Upper lobe of right lung (tissue), 1 donor: ENCODE measurements at places on chromosomes 13 and 19. TPM values are rescaled to one million over a fixed set of nuclear protein-coding genes. Genes with fewer than 3 reads are reported as not detected.

DNA sequence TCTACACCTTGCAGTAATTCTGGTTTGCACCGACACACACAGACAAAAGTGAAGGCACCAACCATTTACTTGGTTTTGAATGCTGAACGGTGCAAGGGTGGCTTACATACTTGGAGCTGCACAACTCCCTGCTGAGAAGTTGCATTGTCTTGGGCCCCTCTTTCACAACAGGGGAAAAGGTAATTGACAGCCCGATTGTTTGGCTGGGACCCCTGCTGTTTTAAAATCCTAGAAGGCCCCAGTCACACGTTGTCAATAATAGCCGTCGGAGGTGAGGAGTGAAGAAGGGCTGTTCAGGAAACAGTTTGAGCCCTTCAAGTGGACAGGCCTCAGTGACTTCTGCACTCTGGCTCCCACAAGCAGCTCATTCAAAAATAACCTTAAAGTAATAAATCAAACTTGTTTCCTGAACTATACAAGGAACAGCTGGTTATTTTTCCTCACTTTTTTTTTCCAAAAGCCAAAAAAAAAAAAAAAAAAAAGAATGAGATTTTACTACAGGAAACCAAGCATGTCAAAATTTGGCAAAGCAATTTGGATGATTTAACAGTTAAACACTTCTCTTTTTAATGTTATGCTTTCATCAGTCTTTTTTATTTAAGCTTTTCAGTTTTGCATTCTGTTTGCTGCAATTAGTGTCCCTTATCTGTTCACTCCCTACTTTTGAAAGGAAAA, 19.0 kb upstream of the SPRY2 start:
- no peak for DNase-seq
- no peak overlapping the region for H3K4me3 ChIP-seq
- no peaks in the 10 kb centered on the region for H3K36me3 ChIP-seq
- no peak overlapping the region for H3K27ac ChIP-seq
- H3K4me1 ChIP-seq: no peaks in the 10 kb centered on the region

Gene NBEA
- 5.6 TPM for total RNA-seq

Gene MEIS3
- total RNA-seq: 4.3 TPM

Gene USHBP1
- 14.0 TPM for total RNA-seq

DNA sequence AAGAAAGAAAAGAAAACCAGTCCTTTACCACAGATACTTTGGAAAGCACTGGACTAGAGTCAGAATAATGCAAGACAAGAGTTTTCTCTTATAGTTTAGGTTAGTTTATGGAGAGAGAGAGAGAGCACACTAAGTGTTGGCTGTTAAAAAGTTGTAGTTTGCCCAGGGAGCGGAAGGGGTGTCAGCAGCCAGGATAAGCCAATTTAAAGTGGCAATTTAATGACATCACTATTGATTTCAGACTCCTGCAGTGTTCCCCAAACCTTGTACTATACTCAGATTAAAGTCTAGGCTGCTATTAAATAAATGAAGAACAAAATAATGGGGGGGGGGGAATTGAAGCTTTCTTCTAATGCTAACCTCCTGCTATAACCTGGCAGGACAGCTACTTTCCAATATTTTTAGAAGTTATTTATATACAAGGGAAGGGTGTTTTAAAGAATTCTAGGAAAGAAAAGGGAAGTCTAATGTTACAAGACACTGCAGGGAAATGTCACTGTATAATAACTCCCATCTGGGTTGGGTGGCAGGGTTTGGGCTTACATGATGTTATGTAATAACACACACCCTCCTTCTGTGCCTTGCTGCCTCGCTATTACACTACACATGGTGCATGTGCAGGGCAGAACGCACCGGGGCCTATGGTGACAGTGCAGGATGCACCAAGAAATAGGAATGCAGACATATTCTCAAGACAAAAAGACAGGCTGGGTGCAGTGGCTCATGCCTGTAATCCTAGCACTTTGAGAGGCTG, 19.9 kb downstream of the TPT1 start:
- H3K4me3 ChIP-seq: no peak overlapping the region
- no peak overlapping the region for H3K27ac ChIP-seq
- no peak for DNase-seq
- peaks cover 13% of the 10 kb centered on the region for H3K4me1 ChIP-seq
- no peaks in the 10 kb centered on the region for H3K36me3 ChIP-seq
